NCI-H1092 treated with DMSO at 0.1 percent for 48 hours (cell line): ENCODE measurements at places on chromosomes 3 and 15.

GRCh38 chr3:196339493-196340254 lies 1.5 kb upstream of the TM4SF19 start:
- no peak for DNase-seq

- no peak for DNase-seq
Measured at GRCh38 chr3:115912372-115912771, 289.1 kb downstream of the GAP43 start.

GRCh38 chr3:11556851-11557644 lies 86.7 kb downstream of the VGLL4 start:
- no peak for DNase-seq

DNA sequence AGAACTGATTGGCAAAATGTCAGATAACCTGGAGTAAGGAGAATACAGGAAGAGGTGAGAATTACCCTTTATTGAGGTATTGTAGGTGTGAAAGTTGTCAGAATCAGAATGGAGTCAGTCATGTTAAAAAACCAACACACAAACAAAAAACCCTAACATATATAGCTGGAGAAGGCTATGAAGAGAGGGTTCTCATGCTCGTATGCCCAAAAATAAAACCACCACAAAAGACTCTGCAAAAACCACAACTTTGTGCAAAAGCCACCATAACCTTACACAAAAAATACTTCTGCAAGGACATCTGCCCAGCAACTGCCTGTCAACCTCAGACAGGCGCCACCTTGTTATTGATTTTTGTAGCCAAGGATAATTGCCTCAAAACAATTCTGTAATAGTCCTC lies 136.0 kb downstream of the CD47 start:
- DNase-seq = no peak

DNA sequence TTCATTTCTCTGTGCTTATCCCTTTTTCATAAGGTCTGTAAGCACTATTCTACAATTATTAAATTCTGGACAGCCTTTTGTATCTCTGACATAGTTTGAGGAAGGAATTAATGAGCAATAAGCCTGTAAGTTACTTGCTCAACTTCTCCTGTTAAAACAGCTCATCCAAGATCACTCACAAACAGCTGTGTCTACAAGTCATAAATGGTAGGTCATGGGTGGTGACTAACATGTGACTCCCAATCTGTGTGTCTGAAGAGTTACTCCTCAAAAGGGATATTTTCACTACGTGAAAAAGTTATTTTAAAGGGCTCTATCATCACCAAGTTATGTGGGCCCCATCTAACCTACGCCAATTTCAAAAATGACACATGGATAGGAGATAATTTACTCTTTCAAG lies 145.2 kb upstream of the CBLB start:
- no peak for DNase-seq

DNA sequence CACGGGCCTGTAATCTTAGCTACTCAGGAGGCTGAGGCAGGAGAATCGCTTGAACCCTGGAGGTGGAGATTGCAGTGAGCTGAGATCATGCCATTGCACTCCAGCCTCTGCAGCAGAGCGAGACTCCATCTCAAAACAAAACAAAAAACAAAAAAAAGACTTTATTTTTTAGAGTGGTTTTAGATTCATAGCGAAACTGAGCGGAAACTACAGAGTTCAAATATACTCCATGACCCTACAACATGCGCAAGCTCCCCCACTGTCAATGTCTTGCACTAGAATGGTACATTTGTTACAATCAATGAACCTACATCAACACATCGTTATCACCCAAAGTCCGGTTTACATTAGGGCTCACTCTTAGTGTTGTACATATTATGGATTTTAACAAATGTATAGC lies 2.2 kb upstream of the CRTAP start:
- no peak for DNase-seq

DNA sequence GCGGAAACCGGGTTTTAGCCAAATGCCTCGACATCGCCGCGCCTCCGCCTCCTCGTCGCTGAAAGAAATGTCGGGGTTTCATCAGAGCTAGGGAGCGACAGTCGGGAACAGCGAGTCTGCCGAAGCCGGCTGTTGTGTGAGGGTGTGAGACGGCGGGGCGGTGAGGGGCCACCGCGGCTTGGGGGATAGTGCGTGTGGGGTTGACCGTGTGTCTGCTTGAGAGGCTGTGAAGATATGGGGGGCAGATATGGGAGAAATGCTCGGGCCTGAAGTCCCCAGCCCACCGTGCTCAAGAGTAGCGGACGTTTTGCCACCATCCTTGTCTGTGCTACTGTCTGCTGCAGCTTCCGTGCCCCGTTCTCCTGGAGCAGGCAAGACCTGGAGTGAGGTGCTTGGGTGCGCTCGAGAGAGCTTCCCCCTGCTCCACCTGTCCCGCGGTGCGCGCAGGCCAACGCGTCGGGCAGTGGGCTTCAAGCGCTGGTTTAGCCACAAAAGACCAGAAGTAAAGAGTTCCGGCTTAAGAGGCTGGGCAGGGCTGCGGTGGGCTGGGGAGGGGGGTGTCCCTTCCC lies 716 bp upstream of the ISLR2 start:
- DNase-seq = peak; percentile 64

- DNase-seq = no peak
Measured at GRCh38 chr15:69299943-69300588, 1.4 kb downstream of the PAQR5 start.

GRCh38 chr15:48451736-48452135 lies 120.5 kb downstream of the DUT start:
- no peak for DNase-seq

DNA sequence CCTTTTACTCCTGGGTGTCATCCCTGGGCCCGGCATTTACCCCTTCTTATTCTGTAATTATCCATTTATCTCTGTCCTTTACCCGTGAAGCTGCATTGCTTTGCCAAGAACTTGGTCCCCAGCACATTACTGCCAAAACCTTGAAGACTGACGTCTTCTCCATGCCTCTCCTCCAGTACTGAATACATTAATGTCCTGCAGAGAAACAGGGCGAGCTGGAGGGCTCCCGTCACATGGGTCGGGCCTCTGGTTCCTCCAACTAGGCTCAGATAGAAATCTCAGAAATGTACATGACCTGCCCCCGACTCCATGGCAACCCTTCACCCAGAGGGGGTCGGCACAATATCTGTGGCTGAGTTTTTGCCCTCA lies 445 bp downstream of the EFCAB12 start:
- no peak for DNase-seq

GRCh38 chr3:32540899-32541298 lies 29.8 kb downstream of the DYNC1LI1 start:
- DNase-seq = no peak

DNA sequence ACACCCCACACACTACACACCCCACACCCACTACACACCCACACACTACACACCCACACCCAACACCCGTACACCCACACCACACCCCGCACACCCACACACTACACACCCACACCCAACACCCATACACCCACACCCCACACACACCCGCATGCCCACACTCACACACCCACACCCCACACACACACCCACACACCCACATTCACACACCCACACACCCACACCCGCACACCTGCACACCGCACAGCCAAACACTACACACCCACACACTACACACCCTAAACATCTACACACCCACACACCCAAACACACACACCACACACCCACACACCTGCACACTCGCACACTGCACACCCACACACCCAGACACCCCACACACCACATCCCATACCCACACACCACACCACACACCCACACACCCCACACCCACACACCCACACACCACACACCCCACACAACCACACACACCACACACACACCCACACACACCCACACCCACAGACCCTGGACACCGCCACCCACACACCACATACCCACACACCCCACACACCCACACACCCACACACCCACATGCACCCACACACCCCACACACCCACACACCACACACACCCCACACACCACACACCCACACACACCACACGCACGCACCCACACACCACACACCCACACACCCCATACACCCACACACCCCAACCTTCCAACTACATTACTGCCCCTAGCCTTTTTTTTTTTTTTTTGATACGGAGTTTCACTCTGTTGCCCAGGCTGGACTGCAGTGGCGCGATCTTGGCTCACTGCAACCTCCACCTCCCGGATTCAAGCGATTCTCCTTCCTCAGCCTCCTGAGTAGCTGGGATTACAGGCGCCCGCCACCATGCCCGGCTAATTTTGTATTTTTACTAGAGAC lies 16.9 kb downstream of the CEP19 start:
- no peak for DNase-seq

DNA sequence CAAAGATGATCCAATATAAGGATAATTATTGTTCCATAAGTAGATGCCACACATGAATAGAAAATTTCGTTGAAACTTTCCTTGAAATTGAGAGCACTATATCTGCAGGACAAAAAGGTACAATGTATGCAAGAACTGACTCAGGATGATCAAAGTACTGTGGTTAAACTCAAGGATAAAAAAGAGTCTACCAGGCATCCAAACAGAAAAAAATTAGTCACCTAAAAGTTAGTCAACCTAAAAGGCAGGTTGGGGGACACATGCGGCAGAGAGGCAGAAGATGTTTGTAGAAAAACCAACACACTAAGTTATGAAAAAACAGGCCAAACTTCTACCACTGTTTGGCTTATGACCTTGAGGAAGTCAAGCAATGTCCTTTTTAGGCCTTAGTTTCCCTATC lies 68.7 kb downstream of the GSK3B start:
- DNase-seq = no peak

DNA sequence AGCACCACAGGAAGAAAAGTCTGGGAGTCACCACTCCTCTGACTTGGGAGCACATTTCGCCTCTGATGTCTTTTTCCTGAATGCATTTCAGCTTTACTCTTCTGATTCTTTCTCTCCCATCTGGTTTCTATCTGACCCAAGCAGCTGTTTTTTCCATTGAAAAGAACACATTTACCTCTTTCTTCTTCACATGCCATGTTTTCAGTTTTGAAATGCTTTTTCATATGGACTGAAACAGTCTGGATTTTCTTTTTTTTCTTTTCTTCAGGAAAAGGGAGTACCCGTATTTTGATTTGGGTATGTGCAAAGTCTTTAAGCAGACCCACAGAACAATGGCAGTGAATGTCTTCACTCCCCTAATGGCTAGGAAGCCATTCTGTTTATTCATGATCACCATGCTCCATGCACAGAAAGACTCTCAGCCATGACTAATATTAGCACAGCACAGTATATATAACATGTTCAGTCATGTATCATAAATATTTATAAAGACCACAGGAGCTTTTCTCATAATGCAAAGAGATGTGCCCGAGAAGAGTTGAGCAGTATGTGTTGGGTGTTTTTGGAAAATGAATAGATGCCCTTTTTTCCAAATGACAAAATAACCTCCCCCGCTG lies 82.7 kb upstream of the LRIG1 start:
- no peak for DNase-seq

DNA sequence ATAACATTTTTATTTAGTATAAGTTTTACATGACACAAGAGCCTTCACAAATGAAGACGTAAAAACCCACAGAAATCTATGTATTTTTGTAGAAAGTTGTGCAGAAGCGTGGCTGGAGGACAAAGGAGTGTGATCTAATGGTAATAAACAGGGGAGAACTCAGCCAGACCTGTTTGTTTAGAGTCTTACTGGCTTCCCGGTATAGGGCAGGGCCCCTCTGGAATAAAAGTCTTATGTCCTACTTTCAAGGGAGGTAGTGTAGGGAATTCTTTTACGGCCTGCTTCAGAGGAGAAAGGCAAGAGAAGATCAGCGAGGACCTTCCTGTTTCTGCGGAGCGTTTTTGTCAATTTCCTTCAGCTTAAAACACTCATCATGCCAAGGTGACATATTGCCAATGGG lies 103.6 kb downstream of the TGFBR2 start:
- no peak for DNase-seq

DNA sequence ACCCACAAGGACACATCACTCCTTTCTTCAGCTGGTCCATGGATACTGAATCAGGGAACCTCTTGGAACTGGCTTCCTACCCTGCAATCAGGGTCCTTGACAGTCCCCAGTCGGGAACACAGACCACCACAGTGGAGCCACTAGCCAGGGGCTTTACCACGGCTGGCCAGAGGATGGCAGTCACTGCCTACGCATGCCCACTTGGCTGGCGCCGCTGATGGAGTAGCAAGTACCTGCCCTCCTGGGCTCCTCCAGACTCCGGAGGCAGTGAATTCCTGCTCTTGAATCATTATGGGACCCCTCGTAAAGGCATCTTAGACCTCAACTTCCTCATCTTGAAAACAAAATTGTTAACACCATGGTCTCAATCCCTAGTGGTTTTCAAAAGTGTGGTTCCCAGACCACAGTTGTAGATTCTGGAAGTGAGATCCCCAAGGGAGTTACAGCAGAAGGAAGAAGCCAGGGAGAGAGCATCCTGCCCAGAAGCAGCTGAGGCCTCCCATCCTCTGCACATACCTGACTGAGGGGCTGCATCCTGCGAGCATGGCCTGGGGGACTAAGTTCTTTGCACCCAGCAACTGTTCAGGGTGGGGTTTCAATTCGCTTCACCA lies 9.1 kb upstream of the SKIC8 start:
- DNase-seq = peak; percentile 64

- no peak for DNase-seq
Measured at GRCh38 chr15:88185584-88185983, 71.0 kb downstream of the NTRK3 start.

- DNase-seq = no peak
Measured at GRCh38 chr3:117600112-117600511, 890.5 kb downstream of the TUSC7 start.

- no peak for DNase-seq
Measured at GRCh38 chr3:166900866-166901577, 479.1 kb downstream of the ZBBX start.

GRCh38 chr3:58059349-58060321 lies 51.4 kb downstream of the FLNB start:
- DNase-seq = no peak

DNA sequence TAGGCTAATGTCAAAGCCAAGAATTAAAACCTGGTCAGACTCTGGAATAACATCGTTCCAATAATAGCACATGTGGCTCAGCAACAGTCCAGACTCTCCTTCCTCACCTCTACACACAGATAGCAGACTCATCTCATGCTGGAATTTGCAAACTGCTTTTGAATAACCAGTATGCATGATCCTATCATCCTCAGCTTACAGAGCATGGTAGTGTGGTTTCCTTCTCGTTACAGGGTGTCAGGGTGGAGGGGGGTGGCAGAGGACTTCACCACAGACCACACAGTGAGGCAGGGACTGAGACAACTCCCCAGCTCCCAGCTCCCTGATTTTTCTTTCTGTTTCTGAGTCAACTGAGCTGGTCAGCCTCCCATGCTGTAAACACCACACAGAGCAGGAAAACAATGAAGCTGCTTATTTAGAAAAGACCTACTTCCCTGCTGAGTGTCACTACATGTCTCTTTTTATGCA lies 101.6 kb downstream of the RPL22L1 start:
- DNase-seq = no peak

GRCh38 chr3:47092090-47092489 lies 71.8 kb downstream of the SETD2 start:
- DNase-seq = no peak

DNA sequence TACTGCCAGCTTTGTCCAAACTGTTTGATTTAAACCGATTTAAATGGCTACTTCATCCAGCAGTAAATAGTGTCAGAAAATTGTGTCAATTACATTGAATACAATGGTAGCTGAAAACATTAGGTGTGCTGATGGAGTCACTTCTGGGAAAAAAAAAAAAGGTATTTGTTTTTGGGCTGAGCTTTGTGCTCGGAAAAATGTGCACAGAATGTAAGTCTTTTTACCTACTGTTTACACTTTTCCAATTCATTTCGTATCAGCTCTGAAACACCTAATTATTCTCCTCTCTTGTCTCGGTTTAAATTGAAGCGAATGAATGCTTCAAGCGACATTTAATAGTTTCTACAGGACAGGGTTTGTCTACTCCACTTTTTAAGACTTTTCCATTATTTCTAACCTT lies 1078.4 kb downstream of the ROBO1 start:
- peak; percentile 88 for DNase-seq
